Cardiac muscle cell (in vitro differentiated cells and primary cell): ENCODE measurements at places on chromosomes 3 and 15.

DNA sequence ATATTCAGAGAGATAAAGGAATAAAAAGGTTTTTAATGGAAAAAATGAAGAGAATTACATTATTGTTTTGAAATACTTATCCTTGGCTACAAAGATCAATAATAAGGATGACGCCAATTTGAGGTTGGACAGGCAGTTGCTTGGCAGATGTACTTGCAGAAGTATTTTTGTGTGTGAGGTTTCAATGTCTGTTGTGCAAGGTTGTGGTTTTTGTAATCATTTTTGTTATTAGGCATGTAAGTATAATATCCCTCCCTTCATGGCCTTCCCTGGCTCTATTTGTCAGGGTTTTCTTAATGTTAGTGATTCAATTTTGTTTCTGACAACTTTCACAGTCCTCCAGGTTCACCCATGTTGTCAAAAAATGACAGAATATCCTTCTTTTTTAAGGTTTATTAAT is 105.9 kb downstream of the OTOL1 start:
- no peak overlapping the region for H3K27ac ChIP-seq
- H3K4me1 ChIP-seq = no peaks in the 10 kb centered on the region
- H3K4me3 ChIP-seq = no peak overlapping the region
- no peak for DNase-seq
- H3K27me3 ChIP-seq = no peaks in the 10 kb centered on the region

GRCh38 chr15:77944002-77944867 is 133.3 kb downstream of the TBC1D2B start:
- peak; percentile 89 for DNase-seq
- no peaks in the 10 kb centered on the region for H3K36me3 ChIP-seq
- no peaks in the 10 kb centered on the region for H3K4me1 ChIP-seq
- H3K27ac ChIP-seq = peak overlapping the region; percentile 31
- no peaks in the 10 kb centered on the region for H3K27me3 ChIP-seq
- H3K4me3 ChIP-seq = peak overlapping the region; percentile 21

GRCh38 chr3:14725564-14726440 is 50.9 kb downstream of the C3orf20 start:
- peak overlapping the region; percentile 55 for H3K27ac ChIP-seq
- no peaks in the 10 kb centered on the region for H3K27me3 ChIP-seq
- no peak overlapping the region for H3K4me3 ChIP-seq
- no peaks in the 10 kb centered on the region for H3K36me3 ChIP-seq
- DNase-seq = peak; percentile 97
- H3K4me1 ChIP-seq = no peaks in the 10 kb centered on the region

GRCh38 chr3:112814266-112814665 is 32.4 kb downstream of the CD200R1L start:
- peaks cover 3% of the 10 kb centered on the region for H3K4me1 ChIP-seq
- no peaks in the 10 kb centered on the region for H3K27me3 ChIP-seq

DNA sequence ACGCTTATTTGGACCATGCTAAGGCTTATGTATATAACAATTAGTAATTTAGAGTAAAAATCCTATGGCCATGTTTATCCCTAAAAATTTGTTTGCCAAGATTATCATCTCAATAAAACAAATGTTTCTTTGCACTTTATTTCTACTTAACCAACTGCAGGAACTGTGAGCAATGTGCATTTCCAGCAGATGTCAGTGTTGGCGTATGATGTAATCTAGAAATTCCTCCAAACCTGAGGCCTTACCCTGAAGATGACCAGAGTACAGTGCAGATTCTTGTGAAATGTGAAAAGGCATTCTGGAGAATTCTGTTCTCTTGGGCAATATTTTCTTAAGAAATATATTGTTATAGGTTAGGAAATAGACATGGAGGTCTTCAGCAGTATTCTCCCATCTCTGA is 205.9 kb downstream of the MBNL1 start:
- H3K27ac ChIP-seq = no peak overlapping the region
- H3K36me3 ChIP-seq = no peaks in the 10 kb centered on the region
- peaks cover 5% of the 10 kb centered on the region for H3K4me1 ChIP-seq
- H3K27me3 ChIP-seq = no peaks in the 10 kb centered on the region
- peak; percentile 36 for DNase-seq
- H3K4me3 ChIP-seq = no peak overlapping the region

DNA sequence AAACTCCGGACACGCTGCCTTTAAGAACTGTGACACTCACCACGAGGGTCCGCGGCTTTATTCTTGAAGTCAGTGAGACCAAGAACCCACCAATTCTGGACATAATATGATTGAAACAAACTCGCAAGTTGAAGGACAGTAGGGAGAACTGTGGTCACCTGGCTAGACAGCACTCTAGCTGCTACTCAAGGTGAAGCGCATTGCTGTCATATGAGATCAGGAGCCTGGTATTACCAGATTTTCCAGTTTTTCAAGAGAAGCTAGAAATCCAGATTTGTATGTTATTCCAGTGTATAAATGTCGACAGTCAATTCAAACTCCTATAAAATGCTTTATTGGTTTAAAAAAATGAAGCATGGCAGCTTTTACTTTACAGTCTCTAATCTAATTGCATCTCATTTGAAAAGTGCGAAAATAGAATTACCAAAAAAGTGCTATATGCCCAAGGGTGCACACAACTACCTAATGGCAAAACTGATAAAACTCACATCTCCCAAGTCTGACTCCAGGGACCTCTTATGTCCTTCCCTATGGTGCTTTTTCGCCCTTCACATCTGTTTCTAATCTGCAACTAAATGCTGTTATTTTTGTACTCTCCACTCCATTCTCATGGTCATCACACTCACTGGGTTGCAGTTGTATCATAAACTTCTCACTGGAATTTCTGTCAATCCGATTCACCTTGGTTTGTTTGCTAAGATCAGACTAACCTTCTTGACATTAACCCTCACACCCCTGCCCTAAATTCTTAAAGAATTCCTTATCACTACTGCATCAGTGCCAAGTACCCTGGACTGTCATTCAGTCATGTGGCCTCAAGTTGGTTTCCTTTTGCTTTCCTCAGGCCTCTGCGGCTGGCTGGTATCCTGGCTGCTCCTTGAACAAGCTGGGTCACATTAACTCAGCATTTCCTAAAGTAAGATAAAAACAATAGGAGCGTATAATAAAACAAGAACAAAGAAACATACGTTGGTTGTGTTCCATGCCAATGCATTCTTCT is 31.5 kb upstream of the ARHGEF26 start:
- H3K27ac ChIP-seq = no peak overlapping the region
- no peak overlapping the region for H3K4me3 ChIP-seq
- peak; percentile 12 for DNase-seq
- no peaks in the 10 kb centered on the region for H3K36me3 ChIP-seq
- no peaks in the 10 kb centered on the region for H3K27me3 ChIP-seq
- no peaks in the 10 kb centered on the region for H3K4me1 ChIP-seq

- H3K27ac ChIP-seq = peak overlapping the region; percentile 95
- peaks cover 24% of the 10 kb centered on the region for H3K4me1 ChIP-seq
- H3K27me3 ChIP-seq = no peaks in the 10 kb centered on the region
- DNase-seq = peak; percentile 26
These were observed 447.0 kb upstream of the NECTIN3 start for GRCh38 chr3:110624576-110624975.

GRCh38 chr3:174159604-174160003 is 699.5 kb upstream of the NAALADL2 start:
- DNase-seq = no peak
- H3K36me3 ChIP-seq = no peaks in the 10 kb centered on the region
- H3K4me1 ChIP-seq = peaks cover 24% of the 10 kb centered on the region
- no peaks in the 10 kb centered on the region for H3K27me3 ChIP-seq
- no peak overlapping the region for H3K4me3 ChIP-seq

GRCh38 chr3:112644453-112644852 is 3.5 kb upstream of the CCDC80 start:
- DNase-seq = no peak
- H3K4me1 ChIP-seq = peaks cover 28% of the 10 kb centered on the region
- H3K4me3 ChIP-seq = no peak overlapping the region
- H3K36me3 ChIP-seq = no peaks in the 10 kb centered on the region
- H3K27me3 ChIP-seq = no peaks in the 10 kb centered on the region

DNA sequence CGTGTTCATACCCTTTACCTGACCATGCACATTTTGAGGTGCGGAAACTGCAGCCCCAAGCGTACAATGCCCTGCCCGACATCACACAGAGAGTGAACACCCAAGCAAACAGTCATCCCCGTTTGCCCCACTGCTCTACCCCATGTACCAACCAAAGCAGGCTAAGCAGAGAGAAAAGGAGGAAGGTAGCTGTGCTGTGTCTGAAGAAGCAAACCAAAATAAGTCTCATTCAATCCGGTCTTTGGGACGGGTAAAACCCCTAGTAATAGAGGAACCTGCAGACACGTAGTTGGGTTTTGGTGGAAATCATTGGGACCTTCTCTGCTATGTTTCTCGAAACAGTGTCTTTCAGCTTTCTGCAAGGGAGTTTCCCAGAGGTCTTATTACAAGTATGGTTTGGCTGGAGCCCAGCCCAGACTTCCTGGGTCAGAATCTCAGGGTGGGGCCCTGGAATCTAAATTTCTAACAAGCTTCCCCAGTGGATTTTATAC is 164.6 kb upstream of the HES1 start:
- no peak for DNase-seq
- H3K4me3 ChIP-seq = no peak overlapping the region
- H3K27ac ChIP-seq = no peak overlapping the region
- H3K27me3 ChIP-seq = no peaks in the 10 kb centered on the region

DNA sequence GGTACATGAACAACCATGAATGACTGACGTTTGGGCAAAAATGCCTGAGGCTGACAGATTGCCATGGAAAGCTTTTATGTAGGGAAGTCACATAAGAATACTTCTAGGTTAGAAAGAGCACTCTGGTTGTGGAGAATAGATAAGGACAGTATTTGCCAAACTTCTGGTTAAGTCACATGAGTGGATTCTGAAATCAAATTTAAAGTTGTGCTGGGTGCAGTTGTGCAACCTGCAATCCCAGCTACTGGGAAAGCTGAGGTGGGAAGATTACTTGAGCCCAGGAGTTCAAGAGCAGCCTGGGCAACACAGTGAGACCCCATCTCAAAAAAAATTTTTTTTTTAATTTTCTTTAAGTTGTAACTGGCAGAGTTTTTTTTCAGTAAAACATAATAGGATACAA is 7.2 kb upstream of the ZNF148 start:
- DNase-seq = peak; percentile 50
- H3K4me1 ChIP-seq = no peaks in the 10 kb centered on the region
- no peaks in the 10 kb centered on the region for H3K27me3 ChIP-seq
- H3K27ac ChIP-seq = no peak overlapping the region

- no peak overlapping the region for H3K4me3 ChIP-seq
- no peak overlapping the region for H3K27ac ChIP-seq
- H3K4me1 ChIP-seq = no peaks in the 10 kb centered on the region
- DNase-seq = no peak
- H3K36me3 ChIP-seq = no peaks in the 10 kb centered on the region
These were observed 215.9 kb downstream of the THSD4 start for GRCh38 chr15:71331173-71331572.

DNA sequence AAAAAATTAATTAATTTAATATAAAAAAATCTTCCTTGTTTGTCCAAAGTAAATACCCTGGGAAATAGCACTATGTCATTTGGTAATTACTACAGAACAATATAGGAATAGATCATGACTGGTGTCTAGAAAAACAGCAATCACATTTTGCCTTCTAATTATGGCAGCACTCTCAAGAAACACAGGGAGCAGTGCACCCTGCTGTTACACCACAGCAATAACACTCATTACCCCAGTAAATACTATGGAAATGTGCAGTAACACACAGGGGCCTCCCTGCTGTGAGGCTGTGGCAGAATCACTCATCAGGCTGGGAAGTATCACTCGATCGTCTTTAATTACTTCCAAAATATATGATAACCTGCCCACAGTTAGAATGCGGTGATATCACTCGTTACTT is 646.0 kb downstream of the TUSC7 start:
- H3K27ac ChIP-seq = no peak overlapping the region
- peak; percentile 2 for DNase-seq
- no peaks in the 10 kb centered on the region for H3K27me3 ChIP-seq

DNA sequence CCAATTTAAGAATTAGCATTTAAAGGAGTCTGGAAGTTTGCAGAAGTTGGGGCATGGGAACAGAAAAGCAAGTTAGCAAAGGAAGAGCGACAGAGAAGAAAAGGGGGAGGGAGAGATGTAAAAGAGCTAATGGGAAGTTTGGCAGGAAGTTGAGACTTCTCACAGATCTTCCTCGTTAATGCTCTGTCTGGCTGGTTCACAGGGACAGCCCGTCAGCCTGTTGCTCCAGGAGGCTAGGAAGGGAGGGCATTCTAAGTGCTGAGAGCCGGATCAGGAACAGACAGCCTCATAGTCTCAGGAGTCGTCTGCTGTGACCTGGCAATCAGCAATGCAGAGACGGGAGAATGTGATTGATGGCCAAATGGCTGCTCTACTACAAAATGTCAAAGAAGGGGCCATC is 150.3 kb downstream of the AGBL1 start:
- H3K4me1 ChIP-seq = no peaks in the 10 kb centered on the region
- H3K27me3 ChIP-seq = no peaks in the 10 kb centered on the region
- H3K4me3 ChIP-seq = no peak overlapping the region
- DNase-seq = no peak
- H3K27ac ChIP-seq = no peak overlapping the region

DNA sequence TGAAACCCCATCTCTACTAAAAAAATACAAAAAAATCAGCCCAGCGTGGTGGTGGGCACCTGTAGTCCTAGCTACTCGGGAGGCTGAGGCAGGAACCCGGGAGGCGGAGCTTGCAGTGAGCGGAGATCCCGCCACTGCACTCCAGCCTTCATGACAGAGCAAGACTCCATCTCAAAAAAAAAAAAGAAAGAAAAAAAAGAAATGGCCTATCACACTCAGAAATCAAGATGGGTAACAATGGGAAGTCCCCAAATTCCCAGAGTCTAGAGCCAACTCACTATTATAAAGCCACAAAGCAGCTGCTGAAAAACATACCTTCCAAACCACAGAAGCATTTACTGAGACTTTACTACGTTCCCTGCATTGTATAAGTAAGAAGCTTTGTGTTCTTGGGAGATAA is 7.5 kb downstream of the HDGFL3 start:
- no peak for DNase-seq
- H3K36me3 ChIP-seq = no peaks in the 10 kb centered on the region
- H3K4me3 ChIP-seq = no peak overlapping the region
- H3K27me3 ChIP-seq = no peaks in the 10 kb centered on the region
- no peak overlapping the region for H3K27ac ChIP-seq
- H3K4me1 ChIP-seq = peaks cover 4% of the 10 kb centered on the region

DNA sequence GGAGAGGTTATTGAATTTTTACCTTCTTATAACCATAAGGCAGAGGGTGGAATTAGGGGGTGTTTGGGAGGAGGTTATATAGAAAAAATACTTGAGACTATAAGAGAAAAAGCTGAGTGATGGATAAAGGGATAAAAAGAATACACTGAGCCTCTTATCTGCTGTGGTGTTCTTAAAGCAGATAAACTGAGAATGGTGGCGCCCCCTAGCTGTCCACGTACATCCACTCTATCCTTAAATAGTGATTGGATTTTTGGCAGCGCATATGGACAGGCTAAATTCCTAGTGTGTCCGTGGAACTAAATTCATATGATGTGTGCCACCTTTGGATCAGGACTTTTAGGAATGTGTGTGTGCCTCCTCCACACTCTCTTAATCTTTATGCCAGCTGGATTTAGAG is 121.1 kb downstream of the OXSM start:
- H3K36me3 ChIP-seq = no peaks in the 10 kb centered on the region
- H3K27me3 ChIP-seq = no peaks in the 10 kb centered on the region
- DNase-seq = peak; percentile 25
- no peak overlapping the region for H3K4me3 ChIP-seq
- H3K27ac ChIP-seq = no peak overlapping the region

- peaks cover 10% of the 10 kb centered on the region for H3K4me1 ChIP-seq
- DNase-seq = no peak
- no peak overlapping the region for H3K27ac ChIP-seq
- H3K36me3 ChIP-seq = no peaks in the 10 kb centered on the region
These were observed 10.3 kb downstream of the LIPC start for GRCh38 chr15:58442122-58442521.
